ENCODE measurements at places on chromosomes 16 and 17.
A peak's percentile ranks its signal among the peaks of the same experiment; 100 is the strongest.

- DNase-seq: peak; percentile 96
These were observed at the start of gene STX1B for GRCh38 chr16:31010585-31011325. STX1B (minus strand) TSS chr16:31010638; CDS start chr16:31010396, 242 bp downstream.

DNA sequence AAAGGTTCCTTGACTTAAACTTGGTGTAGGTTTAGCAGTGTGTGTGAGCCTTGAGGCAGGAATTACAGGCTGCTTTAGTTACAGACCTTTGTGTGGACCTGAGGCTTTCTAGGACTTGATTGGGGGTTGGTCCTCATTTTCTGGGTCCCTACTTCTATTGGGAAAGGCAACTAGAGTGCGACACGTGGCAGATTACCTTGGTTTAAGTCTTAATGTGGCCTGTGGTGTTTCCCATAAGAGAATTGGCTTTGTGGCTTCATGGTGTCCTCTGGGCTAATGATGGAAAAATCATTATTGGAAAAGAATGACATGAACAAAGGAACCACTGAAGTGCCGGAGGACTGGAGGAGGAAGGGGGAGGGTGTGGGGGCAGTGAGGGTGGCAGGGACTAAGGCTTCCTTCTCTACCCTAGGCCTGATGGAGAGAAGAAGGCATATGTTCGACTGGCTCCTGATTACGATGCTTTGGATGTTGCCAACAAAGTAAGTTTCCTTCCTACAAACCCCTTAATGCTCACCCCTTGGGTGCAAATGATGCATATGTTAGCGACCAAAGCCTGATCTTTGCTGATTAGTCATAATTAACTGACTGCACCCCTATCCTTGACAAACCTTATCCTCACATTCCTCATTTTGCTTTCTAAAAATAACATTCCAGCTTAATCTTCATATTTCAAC is 2.7 kb downstream of the TLCD1 start:
- DNase-seq: no peak

GRCh38 chr17:10216213-10216938 is 18.0 kb upstream of the GAS7 start:
- DNase-seq: peak; percentile 89

- no peak for DNase-seq
These were observed 65.4 kb upstream of the B4GALNT2 start for GRCh38 chr17:49067163-49067562.

- DNase-seq: no peak
These were observed 41.6 kb downstream of the SHISA6 start for GRCh38 chr17:11282586-11282985.

DNA sequence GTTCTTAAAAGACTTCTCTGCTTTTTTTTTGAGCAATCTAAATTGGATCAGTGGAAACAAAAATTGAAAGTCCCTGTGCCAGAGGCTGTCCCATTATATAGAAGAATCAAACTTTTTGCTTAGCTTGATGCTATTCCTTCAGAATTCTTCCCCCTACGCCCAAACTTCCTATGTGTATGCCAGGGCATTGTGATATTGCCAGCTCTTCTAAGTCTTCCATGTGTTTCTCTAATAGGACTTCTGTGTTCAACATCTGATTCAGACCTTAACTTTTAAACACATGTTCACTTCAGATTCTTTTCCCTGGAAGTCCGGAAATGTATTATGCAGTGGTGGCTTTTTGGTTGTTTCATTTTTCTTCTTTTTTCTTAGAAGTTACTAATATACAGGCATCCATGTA is 18.7 kb downstream of the PTRH2 start:
- no peak for DNase-seq

DNA sequence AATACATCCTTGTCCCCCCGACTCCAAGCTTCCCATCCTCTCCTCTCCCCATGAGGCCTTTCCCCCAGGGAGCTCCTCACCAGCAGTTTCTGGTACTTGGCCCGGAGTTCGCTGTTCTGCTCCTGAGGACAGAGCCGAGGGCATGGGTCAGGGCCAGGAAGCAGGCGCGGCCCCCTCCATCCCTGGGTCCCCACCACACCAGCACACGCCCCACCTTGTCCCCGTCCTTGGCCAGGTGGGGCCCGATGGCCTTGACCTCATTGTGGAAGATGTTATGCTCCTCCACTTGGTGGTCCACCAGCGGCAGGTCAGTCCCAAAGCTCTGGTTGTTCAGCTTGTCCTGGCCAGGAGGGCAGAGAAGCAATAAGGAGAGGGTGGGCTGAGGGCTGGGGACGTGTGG is 36.2 kb downstream of the PPL start:
- DNase-seq: no peak

- DNase-seq: no peak
These were observed 31.3 kb upstream of the TOX3 start for GRCh38 chr16:52578007-52578828.

DNA sequence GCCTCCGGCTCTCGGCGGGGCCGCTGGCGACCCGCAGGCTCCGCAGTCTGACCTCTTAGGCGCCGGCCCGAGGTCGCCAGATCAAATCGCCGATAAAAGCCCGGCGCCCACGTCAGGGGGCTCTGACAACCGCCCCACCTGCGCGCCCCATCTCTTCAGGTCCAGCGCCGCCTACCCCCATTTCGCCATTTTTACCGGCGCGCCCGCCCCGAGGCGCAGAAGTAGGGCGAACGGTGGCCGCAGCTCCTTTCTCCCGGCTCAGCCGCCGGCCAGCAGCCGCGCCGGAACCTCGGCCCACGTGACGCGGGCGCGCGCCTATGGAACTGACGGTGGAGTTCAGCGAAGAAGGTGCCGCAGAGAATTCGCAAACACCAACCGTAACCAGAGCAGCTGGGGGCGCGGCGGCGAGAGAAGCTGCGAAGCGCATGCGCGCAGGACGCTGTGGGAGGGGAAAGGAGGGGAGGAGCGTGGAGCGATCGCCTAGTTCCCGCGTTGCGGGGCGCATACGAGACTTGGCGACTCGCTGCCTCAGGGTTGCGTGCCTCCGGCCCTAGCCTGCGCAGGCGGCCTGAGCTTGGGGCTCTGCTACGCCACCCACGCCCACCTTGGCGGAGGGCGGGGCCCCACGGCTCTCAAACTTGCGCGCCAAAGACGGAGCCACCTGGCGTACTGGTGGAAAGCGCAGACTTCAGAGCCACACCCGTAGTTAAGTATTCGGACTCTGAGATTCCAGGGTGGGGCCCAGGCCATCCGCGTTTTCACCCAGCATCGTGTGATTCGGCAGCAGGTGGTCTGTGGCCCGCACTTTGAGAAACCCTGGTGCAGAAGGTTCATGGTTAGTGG is at the start of gene TRIM37:
Gene TRIM37, minus strand, starts transcription at position 418 of the 843 bp plus-strand sequence. CDS start 419 bp downstream, outside the sequence.
- peak; percentile 98 for DNase-seq

GRCh38 chr17:27362909-27363308 is 69.0 kb downstream of the WSB1 start:
- no peak for DNase-seq

- no peak for DNase-seq
These were observed 3.6 kb upstream of the ITGAX start for GRCh38 chr16:31351246-31351941.

DNA sequence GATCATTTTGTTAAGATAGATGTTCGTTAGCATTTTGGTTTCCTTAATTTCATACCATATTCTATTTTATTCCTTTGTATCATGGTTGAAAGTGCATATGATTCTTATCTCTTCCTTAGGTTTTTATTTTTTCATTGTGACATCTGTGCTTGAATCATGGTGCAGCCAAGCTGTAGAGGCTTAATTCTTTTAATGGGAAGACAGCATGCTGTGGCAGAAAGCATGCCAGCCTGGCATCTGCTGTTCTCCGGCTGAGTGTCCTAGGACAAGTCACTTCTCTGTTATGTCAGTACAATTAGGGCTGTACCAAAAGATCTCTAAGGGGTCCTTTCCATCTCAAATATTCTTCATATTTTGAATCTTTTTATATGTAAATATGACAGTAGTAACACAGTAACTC is 68.5 kb upstream of the PMFBP1 start:
- no peak for DNase-seq

GRCh38 chr17:50426814-50427787 is 1.1 kb downstream of the ACSF2 start:
- DNase-seq: no peak

DNA sequence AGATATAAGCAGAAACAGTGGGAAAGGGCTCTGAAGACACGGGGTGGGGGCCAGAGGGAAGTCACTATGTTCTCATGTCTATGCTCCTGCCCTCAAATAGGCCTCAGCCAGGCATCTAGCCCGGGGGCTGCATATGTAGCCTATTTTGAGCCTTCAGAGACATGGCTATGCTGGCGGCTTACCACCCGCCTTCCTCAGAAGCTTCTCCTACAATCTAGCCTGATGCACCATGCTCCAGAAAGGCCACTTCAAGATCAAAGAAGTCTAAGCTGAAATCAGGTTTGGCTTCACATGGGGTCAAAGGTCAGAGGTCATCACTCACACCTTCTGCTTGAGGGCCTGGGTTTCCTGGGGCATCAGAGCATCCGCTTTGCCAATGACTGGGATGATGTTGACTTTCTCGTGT is 1.6 kb downstream of the SEPTIN1 start:
- no peak for DNase-seq

GRCh38 chr16:15487336-15488284 is 53.2 kb downstream of the BMERB1 start:
- no peak for DNase-seq

DNA sequence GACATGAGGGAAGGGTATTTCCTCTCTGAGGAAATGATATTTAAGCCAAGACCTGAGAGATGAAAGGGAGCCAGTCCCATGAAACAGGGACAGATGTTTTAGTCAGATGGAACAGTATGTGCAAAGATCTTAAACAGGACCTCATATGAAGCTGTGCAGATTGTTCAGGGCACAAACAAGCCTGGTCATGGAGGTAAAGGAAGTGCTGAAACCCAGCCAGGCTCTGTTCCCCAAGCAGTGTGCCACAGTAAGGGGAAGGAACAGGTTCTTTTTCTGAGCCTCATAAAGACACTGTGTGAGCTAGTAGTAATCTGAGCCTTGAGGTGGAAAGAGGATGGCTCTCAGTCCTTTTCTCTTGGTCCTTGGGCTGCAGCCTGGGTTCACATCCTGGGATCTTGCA is 159.9 kb downstream of the ANKFN1 start:
- DNase-seq: no peak

DNA sequence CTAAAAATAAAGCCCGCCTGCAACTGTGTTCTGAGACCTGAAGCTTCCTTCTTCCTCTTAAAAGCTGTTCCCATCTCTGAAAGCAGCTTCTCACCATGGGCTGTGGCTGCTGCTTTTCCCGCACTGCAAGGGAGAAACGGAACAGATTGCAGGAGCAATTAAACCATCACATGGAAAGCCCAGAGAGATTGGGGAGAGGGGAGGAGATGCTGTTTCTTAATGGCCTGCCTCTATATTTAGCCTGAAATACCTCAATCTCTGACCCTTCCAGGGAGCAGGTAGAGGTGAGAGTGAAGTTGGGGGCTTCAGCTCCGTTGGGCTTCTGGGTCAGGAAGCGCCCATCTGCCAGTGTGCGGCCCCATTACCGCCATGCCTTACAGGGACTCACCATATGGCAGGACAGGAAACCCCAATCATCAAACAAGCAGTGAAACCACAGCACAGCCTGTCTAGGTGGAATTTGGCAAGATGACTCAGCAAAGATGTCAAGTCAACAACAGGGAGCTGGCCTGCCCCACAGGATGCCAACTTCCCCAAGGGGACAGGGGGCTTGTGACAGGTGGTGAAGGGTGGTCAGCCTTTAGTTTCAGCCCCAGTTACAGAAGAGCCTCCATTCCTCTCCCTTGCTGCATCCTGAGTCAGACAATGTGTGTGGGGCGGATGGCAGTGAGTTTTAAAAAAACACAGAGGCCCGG is 286.6 kb upstream of the CCL2 start:
- no peak for DNase-seq

GRCh38 chr17:46768540-46768870 is 50.0 kb downstream of the WNT3 start:
- no peak for DNase-seq

DNA sequence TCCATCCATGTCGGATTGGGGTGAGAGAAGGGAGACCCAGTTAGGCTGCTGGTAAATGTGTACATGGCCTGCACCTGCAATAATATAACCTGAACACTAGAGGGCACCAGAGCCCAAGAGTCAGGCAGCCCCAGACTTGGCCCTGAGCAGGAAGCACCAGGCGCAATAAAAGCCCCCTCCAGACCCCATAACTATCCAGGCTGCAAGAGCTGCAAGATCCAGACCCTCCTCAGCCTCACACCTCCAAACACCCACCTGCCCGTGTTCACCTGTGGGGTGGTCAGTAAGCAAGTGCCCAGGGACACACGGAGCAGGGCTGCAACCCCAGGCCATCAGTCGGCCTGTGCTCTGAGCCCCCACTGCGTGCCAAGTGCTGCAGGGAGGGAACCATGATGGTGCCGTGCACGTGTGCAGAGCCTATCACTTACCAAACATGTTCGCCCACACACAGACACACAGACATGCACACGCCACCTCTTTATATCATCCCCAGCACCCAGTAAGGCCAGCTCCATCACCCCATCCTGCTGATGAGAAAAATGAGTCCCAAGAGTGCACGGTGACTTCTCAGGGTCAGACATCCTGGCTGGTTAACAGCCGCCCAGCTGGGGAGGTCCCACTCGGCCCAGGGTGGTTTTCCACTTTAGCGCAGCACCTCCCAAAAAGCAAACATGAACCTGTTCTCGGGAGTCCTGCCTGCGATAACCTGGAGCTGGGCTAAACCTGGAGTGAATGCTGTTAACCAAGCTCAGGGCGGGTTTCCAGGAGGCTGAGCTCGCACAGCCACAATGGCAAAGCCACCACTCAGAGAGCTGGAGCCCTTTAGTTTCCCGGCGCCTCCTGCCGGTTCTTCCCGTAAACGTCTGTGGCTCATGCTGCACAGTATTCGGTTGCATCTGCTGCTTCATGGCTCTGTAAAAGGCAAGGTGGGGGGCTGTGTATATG is 439.8 kb downstream of the SOX9 start:
- DNase-seq: peak; percentile 65

- no peak for DNase-seq
These were observed 254.9 kb downstream of the PARN start for GRCh38 chr16:14375132-14375491.

DNA sequence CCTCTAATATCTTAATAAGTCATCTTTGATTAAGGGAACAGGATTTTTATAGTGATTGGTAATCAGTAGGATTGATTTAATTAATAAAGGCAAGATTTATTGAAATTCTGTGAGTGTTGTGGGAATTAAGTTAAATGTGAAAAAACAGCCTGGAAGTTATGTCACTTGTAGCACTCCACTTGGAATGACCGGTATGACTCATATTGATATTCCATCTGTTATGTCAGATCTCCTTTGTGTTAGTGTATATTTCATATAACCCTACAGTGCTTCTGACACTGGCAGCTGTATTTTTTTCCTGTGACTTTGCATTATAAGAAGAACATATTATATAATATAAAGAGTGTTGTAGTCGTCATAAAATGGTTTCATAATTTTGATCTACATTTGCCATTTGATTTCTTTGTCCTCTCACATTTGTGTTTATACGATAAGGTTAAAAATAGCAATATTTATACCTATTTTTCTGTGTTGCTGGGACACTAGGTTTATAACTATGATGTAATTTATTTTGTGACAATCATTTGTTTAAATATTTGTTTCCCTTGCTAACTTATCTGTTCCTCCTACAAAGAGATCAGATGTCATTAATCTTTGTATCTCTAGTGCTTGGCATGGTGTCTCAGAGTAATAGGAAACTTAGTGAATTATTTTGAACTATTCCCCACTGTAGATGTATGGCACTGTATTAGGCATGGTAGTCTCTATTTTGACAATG is 249.0 kb downstream of the BCAS3 start:
- DNase-seq: no peak

- no peak for DNase-seq
These were observed 53.3 kb downstream of the CES1 start for GRCh38 chr16:55779402-55780094.

GRCh38 chr17:31521632-31522283 is 130.3 kb downstream of the RAB11FIP4 start:
- no peak for DNase-seq

Measured in posterior cingulate gyrus (tissue), 11 donors.